ENCODE measurements at places on chromosomes 5 and 9.

- no peak for ATAC-seq
These were observed 74.7 kb downstream of the S1PR3 start for GRCh38 chr9:89065921-89066320.

DNA sequence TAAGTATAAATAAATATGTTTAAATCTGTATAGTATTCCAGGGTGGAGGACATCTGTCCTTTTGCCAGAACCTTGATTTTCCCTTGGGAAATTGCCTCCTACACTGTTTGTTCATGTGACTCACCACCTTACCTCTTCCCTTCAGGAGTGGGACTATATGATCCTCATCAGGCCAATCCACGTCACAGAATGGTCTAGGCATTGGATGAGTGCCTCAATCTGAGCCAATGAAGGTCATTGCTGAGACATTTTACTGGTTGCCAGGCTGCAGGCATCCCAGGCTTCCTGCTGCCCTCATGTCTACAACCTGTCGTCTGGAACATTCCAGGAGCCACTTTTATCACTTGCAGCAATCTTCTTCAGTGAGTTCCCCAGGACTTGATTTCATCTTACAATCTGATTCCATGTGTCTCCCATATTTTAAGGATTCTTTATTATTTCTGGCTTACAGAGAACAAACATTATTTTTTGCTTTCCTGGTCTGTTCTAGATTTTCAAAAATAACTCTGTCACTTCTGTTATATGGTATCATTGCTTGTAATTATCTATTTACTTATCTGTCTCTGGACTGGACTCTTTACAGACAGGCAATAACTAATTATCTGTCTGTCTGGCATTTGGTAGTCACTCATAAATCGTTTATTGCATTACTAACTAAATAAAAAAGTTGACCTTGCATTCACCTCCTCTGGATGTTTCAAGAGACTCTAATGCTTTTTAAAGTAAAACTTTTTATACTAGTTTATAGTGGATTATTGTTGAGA, 107.3 kb upstream of the APC start:
- no peak for ATAC-seq

DNA sequence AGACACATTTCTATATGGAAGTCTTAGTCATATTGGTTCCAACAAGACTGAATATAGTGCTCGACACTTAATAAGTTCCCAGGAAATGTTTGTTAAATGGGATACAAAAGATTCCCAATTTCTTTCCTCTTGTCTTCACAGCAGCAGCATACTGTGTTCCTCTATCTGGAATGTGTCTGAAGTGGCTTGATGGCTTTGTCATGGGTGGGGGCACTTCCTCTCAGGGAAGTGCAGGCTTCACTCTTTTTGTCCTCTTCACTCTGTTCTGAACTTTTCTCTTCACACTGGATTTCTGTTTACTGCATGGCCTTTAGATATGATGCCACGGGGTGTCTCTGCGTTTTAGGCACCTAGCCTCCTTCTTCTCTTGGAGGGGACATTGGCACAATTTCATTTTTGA, 127.7 kb upstream of the C9orf72 start:
- ATAC-seq = no peak

DNA sequence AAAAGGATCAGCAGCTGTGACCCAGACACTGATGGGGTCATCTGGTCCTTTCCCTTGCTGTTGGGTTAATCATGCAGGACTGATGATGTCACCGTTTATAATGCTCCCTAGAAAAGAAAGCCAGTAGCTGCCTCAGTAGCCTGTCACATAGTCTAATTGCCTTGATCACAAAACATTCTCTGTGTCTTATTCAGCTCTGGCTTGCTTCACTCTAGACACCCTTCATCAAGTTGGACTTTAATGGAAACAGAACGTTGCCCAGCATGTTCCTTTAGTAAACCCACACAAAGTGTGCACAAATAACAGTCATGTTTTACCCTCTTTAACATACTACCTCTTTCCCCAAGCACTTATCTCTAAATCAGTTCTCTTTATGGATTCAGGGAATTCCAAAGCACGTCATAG, 170.8 kb downstream of the SGCD start:
- no peak for ATAC-seq

DNA sequence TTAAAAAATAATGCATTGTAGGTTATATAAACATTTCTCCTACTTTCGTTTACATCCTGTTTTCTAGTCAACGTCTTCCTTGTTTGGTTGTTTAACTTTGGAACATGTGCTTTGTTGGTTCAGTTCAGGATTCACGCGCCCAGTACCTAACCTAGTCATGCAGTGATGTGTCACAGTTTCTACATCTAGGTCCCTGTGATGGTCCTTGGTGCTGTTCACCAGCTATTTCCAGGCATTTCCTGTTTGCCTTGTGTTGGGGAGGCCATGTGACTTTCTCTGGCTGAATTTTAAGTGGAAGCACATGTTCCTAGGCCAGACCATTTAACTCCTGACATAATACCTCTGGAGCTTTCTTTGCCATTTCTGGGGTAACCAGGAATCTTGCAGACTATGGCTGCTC, 292.3 kb downstream of the SMARCA2 start:
- ATAC-seq = no peak

DNA sequence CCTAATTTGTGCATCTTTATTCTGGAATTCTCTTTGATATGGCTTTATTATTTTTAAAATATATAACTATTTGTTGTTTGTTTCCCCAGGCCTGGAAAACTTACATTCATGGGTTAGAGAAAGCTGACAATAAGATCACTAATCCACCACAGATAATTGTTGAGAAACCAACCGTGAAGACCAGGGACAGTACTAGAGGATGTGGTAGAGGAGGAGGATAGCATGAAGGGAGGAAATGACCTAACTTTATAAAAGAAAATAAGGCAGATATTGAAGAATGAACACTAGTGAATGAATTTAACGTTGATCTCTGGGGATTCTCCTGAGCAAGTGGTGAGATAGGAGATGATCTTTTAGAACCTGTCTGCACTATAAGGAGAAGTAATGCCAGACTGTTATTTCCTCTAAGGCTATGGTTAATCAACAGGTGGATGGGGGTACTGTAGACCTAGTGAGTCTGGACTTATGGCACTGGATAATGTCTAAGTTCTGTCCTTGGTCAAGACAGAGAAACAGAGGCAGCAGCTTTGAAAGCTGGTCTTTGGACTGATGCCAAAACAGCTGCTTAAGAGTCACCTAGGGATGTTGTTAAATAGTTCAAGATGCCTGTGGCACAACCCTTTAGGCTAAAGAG, 52.4 kb downstream of the NREP start:
- ATAC-seq = no peak

- no peak for ATAC-seq
These were observed 152.1 kb upstream of the TUSC1 start for GRCh38 chr9:25830381-25830780.

DNA sequence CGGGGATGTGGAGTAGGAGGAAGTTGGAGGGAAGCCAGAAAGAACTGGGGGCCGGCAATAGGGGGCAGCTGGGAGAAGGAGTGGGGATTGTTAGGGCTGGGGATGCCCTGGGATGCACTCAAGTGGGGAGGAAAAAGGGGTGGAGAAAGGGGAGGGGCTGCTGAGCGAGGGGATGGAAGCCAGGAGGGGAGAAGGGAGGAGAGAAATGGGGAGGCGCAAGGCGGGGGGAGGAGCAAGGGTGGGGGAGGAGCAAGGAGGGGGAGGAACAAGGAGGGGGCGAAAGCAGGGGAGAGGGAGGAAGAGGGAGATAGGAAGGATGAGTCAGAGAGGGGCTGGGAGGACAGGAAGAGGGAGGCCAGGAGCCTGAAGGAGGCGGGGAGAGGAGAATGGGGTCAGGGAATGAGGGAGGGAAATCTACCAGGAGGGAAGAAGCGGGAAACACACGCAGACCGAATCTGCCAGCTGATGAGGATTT, 1.6 kb downstream of the IRX4 start:
- no peak for ATAC-seq

GRCh38 chr5:113397046-113397445, 37.7 kb downstream of the TSSK1B start:
- ATAC-seq = no peak

DNA sequence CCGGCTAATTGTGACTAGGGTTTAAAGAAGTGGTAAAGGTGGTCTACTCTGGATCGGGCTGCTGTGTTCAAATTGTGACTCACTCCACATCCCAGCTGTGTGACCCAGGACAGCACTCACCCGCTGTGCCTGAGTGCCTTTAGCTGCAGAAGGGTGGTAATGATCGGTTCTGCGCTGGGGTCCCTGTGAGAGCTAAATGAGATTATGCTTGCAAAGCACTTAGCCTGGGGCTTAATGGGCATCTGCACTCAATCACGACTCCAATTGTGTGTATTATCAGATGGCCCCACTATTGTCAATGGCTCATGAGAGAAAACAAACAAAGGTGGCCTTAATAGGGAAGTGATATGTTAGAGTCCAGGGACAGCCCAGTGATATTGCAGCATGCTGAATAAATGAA, 25.1 kb upstream of the TBC1D2 start:
- no peak for ATAC-seq

All from activated T-helper 17 cell treated with anti-CD3 and anti-CD28 coated beads, Interleukin-2, amount 50 U/mL, for 72 hours (primary cell).